ENCODE measurements at places on chromosomes 3 and 15.

- DNase-seq = no peak
Measured at GRCh38 chr15:39736412-39737195, 46.0 kb downstream of the FSIP1 start.

DNA sequence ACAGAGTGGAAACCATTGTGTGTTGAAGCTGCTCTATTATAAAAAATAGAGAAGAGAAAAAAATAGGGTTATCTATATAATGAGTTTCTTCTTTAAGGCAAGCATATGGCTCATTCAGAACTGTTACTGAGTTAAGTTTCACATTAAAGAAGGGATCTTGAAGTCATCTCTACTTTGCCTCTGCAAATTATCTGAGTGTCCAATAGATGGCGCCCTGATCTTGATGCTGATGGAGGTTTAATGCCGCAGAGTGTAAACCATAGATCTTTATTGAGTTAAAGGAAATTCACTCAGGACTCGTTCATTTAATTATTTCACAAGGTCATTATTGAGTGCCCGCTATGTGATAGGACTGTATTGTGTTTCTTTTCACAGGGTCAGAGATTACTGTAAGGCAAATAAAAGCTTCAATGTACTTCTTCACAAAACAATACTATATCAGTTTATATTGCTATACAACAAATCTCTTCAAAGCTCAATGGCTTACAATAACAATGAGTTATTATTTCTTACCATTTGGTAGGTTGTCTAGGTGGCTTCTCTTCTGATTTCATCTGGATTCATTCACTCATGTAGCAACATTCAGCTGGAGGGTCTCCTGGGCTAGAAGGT, 171.4 kb downstream of the NSUN3 start:
- DNase-seq = no peak

- DNase-seq = no peak
Measured at GRCh38 chr3:121979734-121980449, 42.2 kb downstream of the ILDR1 start.

- no peak for DNase-seq
Measured at GRCh38 chr15:87707566-87708130, 548.9 kb downstream of the NTRK3 start.

GRCh38 chr15:57948351-57949289, 116.9 kb downstream of the ALDH1A2 start:
- DNase-seq = no peak

DNA sequence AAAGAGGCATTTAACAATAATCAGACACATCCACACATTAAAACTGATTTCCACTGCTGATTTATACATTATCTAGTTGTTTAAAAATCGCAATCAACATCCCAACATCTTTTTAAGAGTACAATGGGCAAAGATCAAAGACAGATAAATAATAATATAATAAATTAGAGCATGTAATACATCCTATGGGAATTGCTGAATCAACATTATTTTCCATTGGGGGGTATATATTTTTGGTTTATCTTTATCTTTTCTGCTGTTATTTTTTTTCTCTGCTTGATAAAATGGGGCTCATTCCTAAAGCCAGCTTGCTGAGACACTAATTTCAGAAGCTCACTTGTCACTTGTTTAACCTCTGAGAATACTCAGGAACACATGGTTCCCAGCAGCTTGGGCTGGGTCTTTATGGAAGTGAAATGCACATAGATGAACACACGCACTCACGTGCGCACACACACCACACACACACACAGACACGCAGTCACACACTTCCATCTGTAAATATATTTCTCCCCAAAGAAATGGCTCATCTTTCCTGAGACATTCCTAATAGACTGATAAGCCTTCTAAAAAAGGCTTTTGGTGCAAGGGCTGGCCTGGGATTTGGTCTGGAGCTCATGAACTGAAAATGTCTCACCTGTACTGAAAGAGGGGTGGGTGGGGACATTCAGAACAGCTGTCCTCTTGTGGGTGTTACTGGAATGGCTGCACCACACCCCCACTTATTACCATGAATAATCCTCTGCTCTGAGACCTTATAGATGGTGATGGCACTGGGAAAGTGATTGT, 3.5 kb upstream of the PPIB start:
- DNase-seq = no peak

DNA sequence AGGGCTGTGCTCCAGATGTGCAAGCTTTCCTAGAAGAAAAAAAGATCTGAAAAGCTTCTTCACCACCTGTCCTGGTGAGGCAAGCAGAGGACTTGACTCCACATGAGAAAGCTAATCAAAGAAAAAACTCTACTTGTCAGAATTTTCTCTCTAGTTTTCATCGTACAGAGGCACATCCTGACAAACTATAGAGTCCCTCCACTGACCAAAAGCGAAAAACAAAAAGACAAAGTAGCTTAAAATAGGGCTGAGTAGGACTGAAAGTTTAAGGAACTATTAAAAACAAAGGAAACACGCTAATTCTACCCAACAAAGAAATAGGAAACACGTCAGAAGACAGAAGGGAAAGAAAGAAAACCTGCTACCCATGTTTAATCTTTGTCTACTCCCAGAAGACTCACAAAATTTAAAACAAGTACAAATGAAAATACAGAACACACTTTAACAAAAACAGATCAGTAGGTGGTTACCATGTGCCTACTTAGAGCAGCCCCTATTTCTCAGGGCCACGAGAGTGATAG, 26.5 kb downstream of the NANOGP8 start:
- no peak for DNase-seq

GRCh38 chr3:39108200-39108710, 775 bp downstream of the TTC21A start:
- no peak for DNase-seq

GRCh38 chr3:197027896-197028727, 1.5 kb downstream of the MELTF start:
- DNase-seq = no peak

DNA sequence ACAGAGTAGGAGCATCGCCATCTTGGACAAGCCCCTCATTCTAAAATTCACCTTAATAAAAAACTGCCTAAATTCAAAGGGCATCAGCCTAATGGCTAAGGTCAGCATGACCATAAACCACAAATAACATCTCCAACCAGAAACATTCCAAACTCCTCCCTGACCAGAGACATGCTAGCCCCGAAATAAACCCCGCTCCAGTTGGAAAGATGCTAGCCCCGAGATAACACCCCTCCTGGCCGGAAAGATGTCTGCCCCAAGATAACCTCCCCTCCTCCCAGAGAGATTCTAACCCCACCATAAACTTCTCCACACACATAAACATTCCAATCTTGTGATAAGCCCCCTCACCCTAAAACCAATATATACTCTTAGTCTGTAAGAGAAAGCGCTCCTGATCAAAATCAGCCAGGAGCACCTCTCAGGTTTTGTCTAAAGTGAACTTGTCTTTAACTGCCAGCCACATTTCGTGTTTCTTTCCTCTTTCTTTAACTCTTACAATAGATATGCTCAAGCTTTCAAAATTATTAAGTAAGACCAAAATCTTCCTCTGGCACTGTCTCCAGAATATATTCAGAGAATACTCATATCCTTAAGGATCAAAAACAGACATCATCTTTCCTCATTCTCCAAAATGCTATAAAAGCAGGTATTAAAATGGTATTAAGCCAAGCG, 104.1 kb downstream of the GSK3B start:
- DNase-seq = no peak

- no peak for DNase-seq
Measured at GRCh38 chr3:182473191-182473710, 320.1 kb upstream of the ATP11B start.

- DNase-seq = no peak
Measured at GRCh38 chr15:31223478-31224350, 102.9 kb upstream of the KLF13 start.

- DNase-seq = no peak
Measured at GRCh38 chr3:184946917-184947316, 135.0 kb downstream of the VPS8 start.

- no peak for DNase-seq
Measured at GRCh38 chr3:5053021-5053831, 68.9 kb upstream of the ARL8B start.

GRCh38 chr3:189372243-189372642, 200.5 kb downstream of the TPRG1 start:
- DNase-seq = no peak

- DNase-seq = no peak
Measured at GRCh38 chr3:37765591-37766488, 95.8 kb upstream of the CTDSPL start.

Measured in T follicular helper cell (primary cell).